ENCODE measurements at places on chromosomes 7 and 10.

DNA sequence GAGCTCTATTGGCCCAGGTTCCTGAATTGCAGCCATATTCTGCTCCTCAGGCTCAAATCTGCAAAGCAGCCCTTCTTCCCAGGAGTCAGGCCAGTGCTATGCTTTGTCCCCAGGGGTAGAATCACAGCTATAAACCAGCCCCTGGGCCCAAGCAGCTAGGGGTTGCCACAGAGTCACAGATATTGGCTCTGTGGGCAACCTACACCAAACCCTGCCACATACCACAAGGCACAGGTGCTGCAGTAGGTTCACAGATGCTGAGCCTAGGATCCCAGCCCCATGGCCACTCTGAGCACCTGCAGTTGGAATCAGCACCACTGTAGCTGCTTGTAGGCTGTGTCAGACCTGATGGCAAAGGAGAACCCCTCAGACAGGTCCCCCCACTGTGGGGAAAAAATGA is 43.1 kb upstream of the CAMK2B start:
- no peak for DNase-seq

DNA sequence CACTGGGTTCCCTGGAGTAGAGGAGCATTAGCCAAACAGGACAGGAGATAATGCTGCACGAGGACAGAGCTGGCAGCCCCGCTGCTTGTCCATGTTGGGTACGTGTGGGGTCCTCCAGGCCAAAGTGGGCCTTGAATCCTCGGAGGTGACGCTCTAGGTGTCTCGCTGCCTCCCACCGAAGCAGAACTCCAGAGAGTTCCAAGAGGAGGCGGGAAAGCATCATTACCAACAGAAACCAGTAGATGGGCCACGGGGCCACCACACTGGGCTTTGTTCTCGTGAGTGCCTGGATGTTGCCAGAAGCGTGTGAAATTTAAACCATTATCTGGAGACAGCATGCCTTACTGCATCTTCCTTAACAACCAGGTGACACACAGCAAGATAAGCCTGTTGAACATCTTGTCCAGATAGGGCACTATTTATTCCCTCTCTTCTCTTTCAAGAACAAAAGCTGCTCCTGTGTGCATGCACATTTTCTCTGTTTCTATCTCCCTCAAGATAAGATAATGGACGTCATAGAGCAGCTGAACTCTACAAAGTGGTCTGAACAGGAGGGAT is 56.8 kb downstream of the TNS3 start:
- DNase-seq: no peak

- DNase-seq: no peak
These were observed 206.2 kb downstream of the ZNF365 start for GRCh38 chr10:62580396-62580795.

GRCh38 chr7:69768986-69769595 is 170.8 kb downstream of the AUTS2 start:
- no peak for DNase-seq

DNA sequence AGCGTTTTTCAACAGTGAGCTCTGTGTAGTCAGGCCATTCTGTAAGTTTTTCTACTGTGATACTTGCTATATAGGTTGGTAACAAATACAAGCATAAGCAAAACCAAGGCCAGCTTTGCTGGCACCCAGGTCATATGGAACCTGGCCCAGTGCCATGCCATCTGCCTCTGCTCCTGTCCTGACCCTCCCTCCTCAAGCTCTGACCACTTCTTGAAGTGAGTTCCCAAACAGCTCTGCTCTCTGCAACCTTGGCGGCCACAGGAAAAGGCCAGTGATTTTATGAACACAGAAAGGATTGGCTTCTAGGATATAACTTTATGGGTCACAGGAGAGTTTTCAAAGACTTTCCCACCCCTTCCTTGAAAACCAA is 12.8 kb downstream of the NOD1 start:
- DNase-seq: no peak

DNA sequence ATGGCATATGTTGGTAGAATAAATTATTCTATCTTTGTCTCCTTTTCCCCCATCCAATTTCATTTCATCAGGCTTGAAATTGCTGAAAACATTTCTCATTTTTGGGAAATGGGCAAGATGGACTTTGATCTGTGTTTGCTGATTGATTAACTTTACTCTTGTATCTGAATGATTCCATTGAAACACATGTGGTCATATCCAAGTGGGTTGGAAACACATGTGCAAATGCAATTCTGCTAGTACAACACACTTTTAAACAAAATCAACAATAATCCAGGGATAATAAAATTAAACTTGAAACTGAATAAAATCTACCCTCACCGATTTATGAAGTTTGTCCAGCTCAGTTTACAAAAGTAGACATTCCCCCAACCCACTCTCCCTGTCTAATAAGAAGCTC is 96.9 kb downstream of the EPDR1 start:
- DNase-seq: no peak

GRCh38 chr10:13352519-13352918 is 4.4 kb upstream of the SEPHS1 start:
- no peak for DNase-seq

GRCh38 chr10:27349987-27350386 is 109.4 kb upstream of the ACBD5 start:
- DNase-seq: no peak

All from stimulated activated CD4-positive, alpha-beta T cell treated with anti-CD3 and anti-CD28 coated beads, Interleukin-1b, Interleukin-23, amount 100 ng/mL, for 24 hours (primary cell).